Left lung (tissue), 14 donors: ENCODE measurements at places on chromosomes 13 and 19.

DNA sequence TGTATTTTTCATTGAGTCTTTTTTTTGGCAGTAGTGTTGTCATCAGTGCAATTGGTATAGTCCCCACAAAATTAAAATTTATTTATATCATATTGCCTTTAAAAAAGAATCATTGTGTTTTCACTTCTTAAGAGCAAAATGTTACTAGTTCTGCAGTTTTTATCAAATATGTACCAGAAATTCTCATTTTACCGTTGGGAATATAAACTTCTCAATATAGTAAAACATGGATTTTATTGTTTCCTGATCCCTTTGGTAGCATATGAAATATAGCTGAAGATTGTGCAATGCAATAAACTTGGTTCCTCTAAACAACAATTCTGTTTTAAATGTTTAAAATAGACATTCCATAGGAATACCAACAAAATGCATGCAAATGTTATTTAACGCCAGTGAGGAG is 306.5 kb upstream of the PCDH20 start:
- no peak for DNase-seq

DNA sequence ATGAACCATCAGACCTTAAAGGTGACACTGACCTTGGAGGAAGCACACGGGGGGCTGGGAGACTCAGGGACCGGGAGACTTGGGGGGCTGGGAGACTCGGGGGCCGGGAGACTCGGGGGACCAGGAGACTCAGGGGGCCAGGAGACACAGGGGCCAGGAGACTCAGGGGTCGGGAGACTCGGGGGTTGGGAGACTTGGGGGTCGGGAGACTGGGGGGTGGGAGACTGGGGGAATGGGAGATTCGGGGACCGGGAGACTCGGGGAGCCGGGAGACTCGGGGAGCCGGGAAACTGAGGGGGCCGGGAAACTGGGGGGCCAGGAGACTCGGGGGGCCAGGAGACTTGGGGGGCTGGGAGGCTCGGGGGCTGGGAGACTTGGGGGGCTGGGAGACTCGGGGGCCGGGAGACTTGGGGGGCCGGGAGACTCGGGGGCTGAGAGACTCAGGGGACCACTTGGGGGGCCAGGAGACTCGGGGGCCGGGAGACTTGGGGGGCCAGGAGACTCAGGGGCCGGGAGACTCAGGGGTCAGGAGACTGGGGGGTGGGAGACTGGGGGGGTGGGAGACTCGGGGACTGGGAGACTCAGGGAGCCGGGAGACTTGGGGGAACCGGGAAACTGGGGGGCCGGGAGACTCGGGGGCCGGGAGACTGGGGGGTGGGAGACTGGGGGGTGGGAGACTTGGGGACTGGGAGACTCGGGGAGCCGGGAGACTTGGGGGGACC is 62.9 kb downstream of the RASA3 start:
- peak; percentile 50 for DNase-seq

GRCh38 chr13:63944911-63945310 is 2529.3 kb upstream of the PCDH20 start:
- no peak for DNase-seq

GRCh38 chr13:50119591-50119990 is 104.3 kb downstream of the KCNRG start:
- DNase-seq = peak; percentile 43

GRCh38 chr13:97205982-97206381 is 16.2 kb upstream of the MBNL2 start:
- no peak for DNase-seq

DNA sequence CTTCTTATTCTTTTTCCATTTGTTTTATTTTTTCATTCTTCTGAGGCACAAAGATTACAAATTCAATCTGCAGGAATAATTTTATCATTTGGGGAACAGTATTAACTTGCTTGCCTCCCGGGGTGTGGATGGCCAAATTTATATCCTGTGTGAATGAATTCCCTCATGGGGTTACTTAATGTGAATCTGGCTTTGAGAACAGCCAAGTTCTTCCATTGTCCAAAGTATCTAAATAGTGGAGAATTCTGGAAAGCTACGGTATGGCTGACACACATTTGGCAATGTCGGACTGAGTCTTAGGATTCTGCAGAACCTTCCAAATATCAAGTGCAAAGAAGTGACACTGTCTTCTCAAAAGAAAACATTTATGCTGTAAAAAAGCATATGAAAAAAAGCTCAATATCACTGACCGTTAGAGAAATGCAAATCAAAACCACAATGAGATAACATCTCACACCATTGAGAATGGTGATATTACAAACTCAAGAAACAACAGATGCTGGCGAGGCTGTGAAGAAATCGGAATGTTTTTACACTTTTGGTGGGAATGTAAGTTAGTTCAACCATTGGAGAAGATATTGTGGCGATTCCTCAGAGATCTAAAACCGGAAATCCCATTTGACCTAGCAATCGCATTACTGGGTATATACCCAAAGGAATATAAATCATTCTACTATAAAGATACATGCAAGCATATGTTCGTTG is 620.2 kb downstream of the EFNB2 start:
- no peak for DNase-seq

DNA sequence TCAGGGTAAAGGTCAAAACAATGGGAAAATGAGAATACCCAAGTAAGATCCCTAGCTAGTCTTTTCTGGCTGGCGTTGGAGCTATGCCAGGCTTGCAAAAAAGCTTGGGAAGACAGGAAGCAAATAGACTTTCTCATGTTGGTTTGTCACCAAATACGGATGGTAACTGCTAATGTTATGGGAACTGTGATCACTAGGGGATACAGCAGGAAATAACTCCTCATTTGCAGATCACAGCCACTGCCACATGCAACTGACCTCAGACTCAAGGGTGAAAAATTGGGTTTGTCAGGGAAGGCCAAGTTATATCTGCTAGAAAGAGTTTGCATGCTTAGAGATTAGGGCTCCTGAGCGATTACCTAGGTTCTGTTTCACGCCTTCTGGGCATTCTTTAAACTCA is 162.9 kb downstream of the NHLRC3 start:
- peak; percentile 58 for DNase-seq

- DNase-seq = no peak
Observed at GRCh38 chr13:52158629-52159158, 703 bp downstream of the NEK3 start.

DNA sequence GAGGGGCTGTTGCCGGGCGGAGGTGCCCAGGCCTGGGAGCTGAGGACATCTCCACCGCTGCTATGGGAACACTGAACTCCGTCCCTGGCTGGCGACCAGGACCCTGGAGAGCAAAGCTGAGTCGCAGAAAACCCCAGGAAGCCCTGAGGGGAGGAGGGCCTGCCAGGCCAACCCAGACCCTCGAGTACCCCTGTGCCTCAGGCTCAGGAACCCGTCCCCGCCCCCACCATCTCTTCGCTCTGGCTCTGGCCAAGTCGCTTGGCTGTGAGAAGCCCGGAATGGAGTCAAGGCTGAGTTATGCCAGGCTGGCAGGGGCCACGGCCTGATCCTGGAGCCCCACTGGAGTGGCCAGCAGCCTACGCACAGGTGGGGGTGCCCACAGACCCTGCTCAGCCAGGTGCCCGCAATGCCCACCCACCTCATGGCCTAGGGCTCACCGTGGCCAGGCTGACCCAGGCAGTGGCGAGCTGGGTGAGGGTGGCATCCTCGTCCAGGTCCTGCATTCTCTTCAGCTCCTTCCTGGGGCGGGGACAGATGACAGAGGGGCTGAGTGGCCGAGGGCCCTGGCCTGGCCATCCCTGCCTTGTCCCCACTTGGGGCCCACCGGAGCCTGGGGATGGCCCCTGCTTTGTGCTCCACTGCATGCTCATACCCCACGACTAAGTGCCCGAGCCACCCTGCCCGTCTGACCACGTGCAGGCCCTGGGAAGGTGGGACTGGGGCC is 8.5 kb upstream of the CERS1 start:
- DNase-seq = no peak

- no peak for DNase-seq
Observed at GRCh38 chr13:85486663-85487062, 312.6 kb downstream of the SLITRK6 start.

DNA sequence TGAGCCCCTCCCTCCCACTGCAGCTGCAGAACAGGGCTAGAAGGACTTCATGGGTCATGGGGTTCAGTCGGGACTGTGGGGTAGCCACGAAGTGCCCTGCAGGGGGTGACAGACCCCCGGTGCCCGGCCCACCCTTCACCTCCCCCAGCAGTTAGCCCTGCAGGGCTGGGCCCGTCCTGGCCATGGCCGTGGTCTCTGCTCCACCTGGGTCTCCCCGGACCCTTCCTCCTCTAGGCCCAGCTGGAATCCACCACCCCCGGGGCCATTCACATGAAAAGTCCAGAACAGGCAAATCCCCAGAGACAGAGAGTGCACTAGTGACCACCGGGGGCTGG is 17.3 kb downstream of the MKNK2 start:
- DNase-seq = no peak

DNA sequence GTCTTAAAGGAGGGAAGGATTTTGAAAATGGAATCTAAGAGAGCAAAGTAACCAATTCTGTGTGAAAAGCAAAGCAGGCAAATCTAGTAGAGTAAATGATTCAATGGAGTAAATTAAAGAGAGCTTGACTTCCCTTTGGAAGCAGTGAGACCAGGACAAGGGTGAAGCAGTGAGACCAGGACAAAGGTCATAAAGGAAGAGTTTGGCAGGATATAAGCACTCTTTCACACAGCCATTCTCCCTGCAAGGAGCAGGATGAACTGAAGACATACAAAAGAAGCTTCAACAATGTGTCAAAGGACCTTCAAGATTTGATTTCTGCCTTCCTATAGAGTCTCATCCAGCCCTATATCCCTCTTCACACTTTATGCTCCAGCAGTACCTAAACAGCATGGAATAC is 123.8 kb downstream of the ENOX1 start:
- DNase-seq = no peak

- DNase-seq = no peak
Observed at GRCh38 chr13:52978989-52979388, 49.6 kb upstream of the OLFM4 start.

DNA sequence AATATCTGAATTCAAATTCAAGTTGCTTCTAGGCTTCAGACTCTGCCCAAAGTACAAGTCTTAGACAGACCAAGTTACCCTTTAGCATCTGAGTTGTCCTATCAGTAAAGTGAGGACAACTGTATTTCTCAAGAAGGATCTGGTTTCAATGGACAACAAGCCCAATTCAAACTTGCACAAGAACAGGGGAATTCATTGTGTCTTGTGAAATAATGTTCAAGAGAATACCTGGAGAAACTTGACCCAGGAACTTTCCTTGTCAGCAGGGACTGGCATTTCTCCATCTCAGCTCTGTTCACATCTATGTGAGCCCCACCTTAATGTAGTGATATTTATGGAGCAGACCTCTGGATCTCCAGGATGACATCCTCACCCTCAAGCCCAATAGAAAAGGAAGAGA is 894.9 kb upstream of the SLC10A2 start:
- no peak for DNase-seq

GRCh38 chr13:98992355-98992754 is 14.5 kb upstream of the DOCK9 start:
- DNase-seq = no peak

GRCh38 chr13:31793246-31793645 is 53.9 kb downstream of the RXFP2 start:
- no peak for DNase-seq

- DNase-seq = no peak
Observed at GRCh38 chr13:48892688-48893075, 83.0 kb upstream of the FNDC3A start.

- DNase-seq = no peak
Observed at GRCh38 chr13:53921473-53921872, 892.9 kb downstream of the OLFM4 start.

DNA sequence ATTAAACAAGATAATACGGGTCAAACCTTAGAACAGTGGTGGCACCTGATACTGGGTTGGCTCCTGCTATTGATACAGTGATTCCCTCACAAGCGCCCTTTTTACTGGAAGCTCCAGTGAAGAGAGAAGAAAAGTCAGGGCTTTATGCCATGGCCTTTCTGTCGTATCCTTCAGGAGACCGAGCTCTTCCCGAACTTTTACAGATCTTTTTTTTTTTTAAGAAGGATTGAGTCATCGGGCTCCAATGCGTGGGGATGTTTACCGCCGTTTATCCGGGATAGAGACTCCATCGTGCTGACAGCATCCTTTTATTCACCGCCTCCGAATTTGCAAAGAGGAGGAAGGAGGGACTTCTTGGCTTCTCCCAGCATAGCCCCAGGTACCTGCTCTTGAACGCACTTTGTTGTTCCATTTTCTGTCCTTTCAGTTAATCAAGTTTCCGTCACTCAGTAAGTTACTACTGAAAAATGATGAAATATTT is 574 bp downstream of the ZNF227 start:
- no peak for DNase-seq

- no peak for DNase-seq
Observed at GRCh38 chr19:33275933-33276619, 26.3 kb downstream of the CEBPA start.

DNA sequence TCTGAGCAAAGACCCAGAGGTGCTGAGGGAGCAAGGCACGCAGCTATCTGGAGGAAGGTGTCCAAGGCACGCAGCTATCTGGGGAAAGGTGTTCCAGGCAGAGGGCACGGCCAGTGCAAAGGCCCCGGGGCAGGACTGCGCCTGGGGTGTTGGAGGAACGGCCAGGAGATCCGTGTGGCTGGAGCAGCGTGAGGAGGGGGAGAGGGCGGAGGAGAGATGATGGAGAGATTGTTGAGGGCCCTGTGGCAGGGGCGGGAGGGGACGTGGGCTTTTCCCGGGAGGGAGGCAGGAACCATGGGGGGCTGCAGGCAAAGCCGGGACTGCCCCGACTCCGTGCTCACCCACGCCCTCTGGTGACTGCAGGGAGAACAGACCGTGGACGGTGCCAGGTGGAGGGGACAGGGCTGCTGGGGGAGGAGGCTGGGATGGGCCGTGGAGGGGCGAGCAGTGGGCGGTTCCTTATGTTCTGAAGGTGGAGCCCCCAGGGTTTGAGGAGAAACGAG is 13.3 kb upstream of the MISP start:
- no peak for DNase-seq

DNA sequence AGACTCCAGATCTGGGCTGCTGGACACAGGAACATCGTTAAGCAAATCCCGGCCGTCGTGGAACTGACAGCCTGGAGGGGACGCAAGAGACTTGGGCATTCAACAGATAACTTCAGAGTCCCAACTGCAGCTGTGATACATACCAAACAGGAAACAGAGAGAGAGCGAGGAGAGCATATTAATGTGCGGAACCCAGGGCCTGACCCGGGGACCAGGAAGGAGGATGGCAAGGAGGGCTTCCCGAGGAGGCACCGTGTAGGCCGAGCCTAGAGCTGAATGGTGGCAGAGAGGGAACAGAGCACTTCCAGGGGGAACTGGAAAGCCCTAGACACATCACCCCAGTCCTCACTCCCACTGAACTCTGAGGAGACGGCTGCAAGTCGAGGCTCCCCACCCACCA is 68.1 kb downstream of the SIPA1L3 start:
- no peak for DNase-seq

- DNase-seq = no peak
Observed at GRCh38 chr13:98365302-98365701, 188.2 kb upstream of the RNF113B start.

- DNase-seq = no peak
Observed at GRCh38 chr19:41967054-41967783, 8.1 kb upstream of the RABAC1 start.

DNA sequence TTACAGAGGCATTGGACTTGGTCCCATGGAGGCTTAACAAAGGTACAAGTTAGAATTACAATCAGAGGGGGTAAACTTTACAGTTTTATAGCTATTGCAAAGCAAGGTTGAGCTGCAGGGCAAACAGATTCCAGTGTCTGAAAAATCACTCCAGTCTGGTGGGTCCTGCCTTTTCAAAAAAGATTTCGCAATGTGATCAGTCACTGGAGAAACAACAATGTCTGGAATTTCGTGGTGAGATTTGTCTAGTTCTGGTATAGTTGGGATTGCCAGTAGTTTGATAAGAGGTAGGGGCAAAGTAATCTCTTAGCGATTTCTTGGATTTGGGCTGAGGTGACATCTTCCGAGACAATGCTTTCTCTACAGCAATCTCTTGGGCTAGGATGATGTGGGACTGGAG is 1198.2 kb upstream of the PCDH9 start:
- no peak for DNase-seq
